Stimulated activated CD4-positive, alpha-beta T cell treated with anti-CD3 and anti-CD28 coated beads, Interleukin-12 subunit alpha, Interleukin-12 subunit beta, amount 100 ng/mL, for 24 hours (primary cell): ENCODE measurements at places on chromosomes 13 and 19.

DNA sequence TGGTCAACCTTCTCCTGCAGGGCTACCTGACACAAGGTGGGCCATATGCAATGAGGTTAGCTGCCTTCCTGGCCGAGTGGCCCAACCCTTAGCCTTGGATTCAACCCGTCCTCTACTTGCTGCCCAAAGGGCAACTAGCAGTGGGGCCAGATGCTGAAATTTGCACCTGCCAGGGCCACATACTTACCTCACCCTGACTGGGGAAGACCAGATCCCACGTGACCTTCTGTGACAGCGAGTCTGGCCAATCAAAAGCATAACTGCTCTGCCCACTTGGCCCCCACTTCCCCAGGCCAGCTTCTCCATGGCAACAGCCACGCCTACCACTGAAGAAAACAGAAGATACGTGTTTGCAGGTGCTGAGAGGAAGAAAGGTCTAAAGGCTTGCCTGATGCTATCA lies 10.9 kb downstream of the PEG3 start:
- DNase-seq, result no peak

GRCh38 chr13:93386116-93386515 lies 159.5 kb downstream of the GPC6 start:
- no peak for DNase-seq

- DNase-seq, result no peak
Observed at GRCh38 chr13:32889986-32890565, 126.1 kb upstream of the KL start.

GRCh38 chr19:3890591-3890990 lies 10.1 kb downstream of the ATCAY start:
- DNase-seq, result no peak

GRCh38 chr13:45446181-45446580 lies 18.6 kb upstream of the COG3 start:
- DNase-seq, result no peak
